H9 (cell line): ENCODE measurements at places on chromosomes 13 and 19. TPM values are rescaled to one million over a fixed set of nuclear protein-coding genes. Genes with fewer than 3 reads are reported as not detected.
A peak's percentile ranks its signal among the peaks of the same experiment; 100 is the strongest.

- H3K27ac ChIP-seq: no peak overlapping the region
- no peaks in the 10 kb centered on the region for H3K4me1 ChIP-seq
- DNase-seq: no peak
- no peaks in the 10 kb centered on the region for H3K27me3 ChIP-seq
- no peaks in the 10 kb centered on the region for H3K36me3 ChIP-seq
These were observed 42.1 kb downstream of the GADD45B start for GRCh38 chr19:2517881-2518601.

DNA sequence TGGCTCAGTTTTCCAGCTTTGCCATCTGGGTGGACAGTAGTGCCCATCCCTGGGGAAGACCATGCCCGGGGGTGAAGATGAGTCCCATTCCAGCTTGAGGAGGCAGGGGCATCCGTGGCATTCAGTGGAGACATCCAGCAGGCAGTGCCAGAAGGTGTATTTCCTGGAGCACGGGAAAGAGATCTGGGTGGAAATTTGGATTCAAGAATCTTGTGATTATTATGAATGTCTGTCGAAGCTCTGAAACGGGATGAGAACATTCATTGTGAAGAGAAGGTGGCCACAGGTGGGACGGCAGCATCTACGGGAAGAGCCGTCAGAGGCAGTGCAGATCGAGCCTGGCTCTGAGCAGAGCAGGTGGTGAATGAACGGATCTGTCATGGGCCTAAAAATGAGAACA, 167.3 kb upstream of the RNF113B start:
- H3K27me3 ChIP-seq: no peaks in the 10 kb centered on the region
- DNase-seq: no peak
- H3K4me3 ChIP-seq: no peak overlapping the region
- no peaks in the 10 kb centered on the region; the same call in 1 of the 2 replicates for H3K4me1 ChIP-seq
- H3K27ac ChIP-seq: no peak overlapping the region

DNA sequence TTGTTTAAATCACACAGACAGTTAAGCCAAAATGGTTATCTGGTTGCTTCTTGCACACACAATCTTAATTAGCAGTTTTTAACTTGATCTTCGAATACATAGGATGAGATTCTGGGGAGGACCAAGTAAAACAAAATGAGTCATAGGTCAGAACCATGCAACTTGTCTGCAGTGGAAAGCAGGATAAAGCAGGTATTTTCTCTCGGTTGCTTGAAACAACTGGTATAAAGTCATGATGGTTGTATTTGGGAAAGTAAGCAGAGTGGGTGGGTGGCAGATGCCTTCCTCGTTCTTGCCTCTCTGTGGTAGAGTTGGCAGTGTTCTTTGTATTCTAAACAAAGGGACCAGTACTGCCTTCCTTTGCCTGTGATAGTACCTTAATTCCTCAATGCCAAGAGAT, 167.0 kb downstream of the COG6 start:
- DNase-seq: no peak
- H3K4me3 ChIP-seq: no peak overlapping the region
- H3K36me3 ChIP-seq: no peaks in the 10 kb centered on the region
- peaks cover 8% of the 10 kb centered on the region; the same call in 1 of the 2 replicates for H3K4me1 ChIP-seq
- H3K27ac ChIP-seq: no peak overlapping the region

XRCC1 gene
- total RNA-seq: 38.0 and 42.8 TPM in 2 replicates

- H3K27ac ChIP-seq: no peak overlapping the region
- H3K36me3 ChIP-seq: peaks cover 10% of the 10 kb centered on the region
- H3K4me1 ChIP-seq: no peaks in the 10 kb centered on the region
- DNase-seq: no peak
These were observed 2.3 kb downstream of the AMH start for GRCh38 chr19:2251106-2252054.

PRR22 gene
- 7.1 and 8.1 TPM in 2 replicates for total RNA-seq

- no peak overlapping the region for H3K4me3 ChIP-seq
- no peak overlapping the region for H3K27ac ChIP-seq
- no peaks in the 10 kb centered on the region for H3K4me1 ChIP-seq
- no peaks in the 10 kb centered on the region for H3K27me3 ChIP-seq
- no peak for DNase-seq
These were observed 222.8 kb downstream of the PCDH20 start for GRCh38 chr13:61192826-61193225.

GRCh38 chr13:108155185-108156106, 59.9 kb downstream of the LIG4 start:
- no peaks in the 10 kb centered on the region; the same call in 1 of the 2 replicates for H3K27me3 ChIP-seq
- no peak overlapping the region for H3K4me3 ChIP-seq
- H3K27ac ChIP-seq: no peak overlapping the region
- peak; percentile 33 for DNase-seq
- H3K36me3 ChIP-seq: peaks cover 2% of the 10 kb centered on the region; the same call in 1 of the 3 replicates

DNA sequence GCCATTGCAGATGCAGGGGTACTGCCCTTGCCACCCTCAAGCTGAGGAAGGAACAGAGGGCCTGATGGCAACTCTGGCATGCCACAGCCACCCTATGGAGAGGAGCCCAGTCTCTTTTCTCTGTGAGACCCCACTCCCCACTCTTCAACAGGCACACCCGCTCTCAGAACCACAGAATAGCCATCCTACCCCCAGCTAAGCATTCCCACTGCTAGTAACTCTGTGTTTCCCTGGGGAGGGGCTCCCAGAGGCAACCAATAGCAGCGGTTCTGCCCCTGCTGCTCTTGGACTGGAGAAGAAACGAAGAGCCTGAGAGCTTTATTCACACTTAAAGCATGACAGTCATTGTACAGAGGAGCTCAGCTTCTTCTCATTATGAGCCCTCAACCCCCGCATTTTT, 49.3 kb downstream of the UBL3 start:
- peak overlapping the region; percentile 11; the same call in 1 of the 3 replicates for H3K4me3 ChIP-seq
- DNase-seq: no peak
- peaks cover 8% of the 10 kb centered on the region; the same call in 1 of the 2 replicates for H3K4me1 ChIP-seq
- H3K27me3 ChIP-seq: no peaks in the 10 kb centered on the region
- no peaks in the 10 kb centered on the region for H3K36me3 ChIP-seq

SULT2B1 gene
- 1.3 and 1.7 TPM in 2 replicates for total RNA-seq

DNA sequence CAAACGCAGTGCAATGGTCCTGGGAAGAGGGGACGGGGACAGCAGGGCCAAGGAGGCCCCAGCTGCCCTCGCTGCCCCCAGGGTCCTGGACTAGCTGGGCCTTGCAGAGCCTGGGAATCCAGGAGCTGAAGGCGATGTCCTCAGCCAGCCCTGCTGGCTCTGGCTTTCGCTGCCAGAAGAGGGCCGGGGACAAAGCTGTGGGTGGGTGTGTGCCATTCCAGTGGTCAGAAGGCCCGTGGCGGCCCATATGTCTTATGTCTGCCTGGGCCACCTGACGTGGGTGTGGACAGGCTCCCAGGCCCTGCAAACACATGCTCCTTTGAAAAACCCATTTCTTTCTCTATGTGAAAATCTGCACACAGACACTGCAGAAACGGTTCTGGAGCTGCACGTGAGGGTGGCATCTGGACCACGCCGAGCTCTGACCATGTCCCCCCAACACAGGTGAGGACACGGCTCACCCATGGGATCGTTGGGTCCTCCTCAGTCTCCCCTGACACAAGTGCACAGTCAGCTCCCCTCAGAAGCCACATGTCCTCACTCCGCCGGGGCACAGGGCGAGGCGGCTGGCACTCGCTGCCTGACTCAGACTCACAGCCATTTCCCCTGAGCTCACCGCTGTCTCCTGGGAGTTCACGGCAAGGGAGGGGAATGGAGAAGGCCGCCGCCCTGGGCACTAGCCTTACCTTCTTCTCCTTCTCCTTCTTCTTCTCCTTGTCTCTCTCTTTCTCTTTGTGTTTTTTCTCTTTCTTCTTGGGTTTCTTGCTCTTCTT, 16.9 kb downstream of the IZUMO4 start:
- no peaks in the 10 kb centered on the region for H3K4me1 ChIP-seq
- no peak overlapping the region for H3K4me3 ChIP-seq
- H3K27ac ChIP-seq: no peak overlapping the region
- peaks cover 70% of the 10 kb centered on the region for H3K36me3 ChIP-seq
- no peaks in the 10 kb centered on the region for H3K27me3 ChIP-seq

GRCh38 chr13:40572961-40573360, 93.5 kb downstream of the FOXO1 start:
- H3K4me3 ChIP-seq: 0 out of 3 replicates have a peak overlapping the region, but pooled peaks have one; percentile 0
- H3K36me3 ChIP-seq: no peaks in the 10 kb centered on the region
- H3K27me3 ChIP-seq: no peaks in the 10 kb centered on the region
- peaks cover 12% of the 10 kb centered on the region for H3K4me1 ChIP-seq
- DNase-seq: no peak

PCID2 gene
- 62.3 and 66.0 TPM in 2 replicates for total RNA-seq

GRCh38 chr13:113864273-113864890, 506 bp upstream of the GAS6 start:
- peaks cover 4% of the 10 kb centered on the region; the same call in 1 of the 2 replicates for H3K27me3 ChIP-seq
- no peak for DNase-seq
- H3K4me3 ChIP-seq: peak overlapping the region; percentile 65
- peaks cover 12% of the 10 kb centered on the region; the same call in 1 of the 2 replicates for H3K4me1 ChIP-seq
- H3K36me3 ChIP-seq: peaks cover under 1% of the 10 kb centered on the region; the same call in 1 of the 2 replicates

DNA sequence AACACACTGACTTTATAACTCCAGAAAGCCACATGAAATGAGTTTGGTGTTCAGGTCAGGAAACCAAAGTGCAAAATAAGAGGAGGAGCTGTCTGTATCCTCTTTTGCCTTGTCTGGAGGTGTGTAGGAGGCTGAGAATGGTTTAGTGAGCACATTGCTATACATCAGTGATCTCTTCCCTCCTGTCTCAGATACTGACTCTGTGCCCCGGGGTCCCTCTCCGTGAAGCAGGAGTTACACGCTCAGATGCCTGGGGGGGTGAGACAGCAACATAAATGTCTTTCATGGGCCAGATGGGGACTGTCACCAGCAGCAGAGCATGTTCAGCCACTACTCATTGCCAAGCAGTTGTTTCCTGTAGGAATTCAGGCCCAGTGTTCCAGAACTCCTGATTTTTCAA, 285.4 kb downstream of the ATP8A2 start:
- no peak overlapping the region for H3K27ac ChIP-seq
- no peaks in the 10 kb centered on the region for H3K36me3 ChIP-seq
- no peak for DNase-seq
- no peak overlapping the region for H3K4me3 ChIP-seq
- H3K27me3 ChIP-seq: no peaks in the 10 kb centered on the region
- peaks cover 6% of the 10 kb centered on the region for H3K4me1 ChIP-seq
